ENCODE measurements at places on chromosomes 6 and 20. TPM values are rescaled to one million over a fixed set of nuclear protein-coding genes. Genes with fewer than 3 reads are reported as not detected.

Gene PRR18
- total RNA-seq = not detected

Gene GHRH
- total RNA-seq = not detected

Gene RGS19
- total RNA-seq = 38.1 TPM

Gene TMEM30A
- 56.2 TPM for total RNA-seq

DNA sequence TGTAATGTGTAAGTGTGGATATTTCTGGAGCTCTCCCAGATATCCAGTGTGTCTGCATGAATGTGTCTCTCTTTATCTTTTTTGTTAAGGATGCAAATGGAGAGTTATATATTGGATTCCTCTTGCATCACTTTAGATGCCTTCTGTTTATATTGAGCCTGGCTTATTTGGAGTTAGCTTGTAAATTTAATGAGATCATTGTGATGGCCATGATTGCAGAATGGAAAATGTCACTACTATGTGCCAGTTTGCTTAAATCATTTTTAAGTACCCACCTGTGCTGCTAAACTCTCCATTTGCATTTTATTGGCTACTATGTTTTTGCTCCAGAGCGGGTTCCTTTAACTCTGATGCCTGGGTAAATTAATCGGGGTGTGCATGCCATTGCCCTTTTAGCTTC is 334.8 kb downstream of the UTRN start:
- H3K27me3 ChIP-seq = no peaks in the 10 kb centered on the region
- no peak overlapping the region for H3K27ac ChIP-seq
- H3K4me3 ChIP-seq = no peak overlapping the region
- H3K36me3 ChIP-seq = no peaks in the 10 kb centered on the region

DNA sequence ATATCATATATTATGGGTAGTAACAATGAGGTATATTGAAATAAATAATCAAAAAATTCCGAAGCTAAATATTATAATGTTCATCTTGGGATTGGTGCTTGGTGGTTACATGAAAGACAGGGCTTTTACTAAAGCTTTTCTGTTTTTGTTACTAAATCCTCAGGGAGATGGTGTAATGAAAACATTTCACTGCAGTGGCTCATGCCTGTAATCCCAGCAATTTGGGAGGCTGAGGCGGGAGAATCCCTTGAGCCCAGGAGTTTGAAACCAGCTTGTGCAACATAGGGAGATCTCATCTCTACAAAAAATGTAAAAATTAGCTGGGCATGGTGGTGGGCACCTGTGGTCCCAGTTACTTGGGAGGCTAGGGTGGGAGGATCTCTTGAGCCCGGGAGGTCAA is 42.9 kb downstream of the AFG1L start:
- no peak overlapping the region for H3K27ac ChIP-seq
- no peaks in the 10 kb centered on the region for H3K36me3 ChIP-seq
- no peaks in the 10 kb centered on the region for H3K27me3 ChIP-seq

Gene CRISP2
- not detected for total RNA-seq

GRCh38 chr6:128993166-128993565 is 110.2 kb downstream of the LAMA2 start:
- H3K4me3 ChIP-seq = no peak overlapping the region
- H3K36me3 ChIP-seq = peaks cover 2% of the 10 kb centered on the region
- no peaks in the 10 kb centered on the region for H3K4me1 ChIP-seq
- DNase-seq = no peak
- peaks cover 6% of the 10 kb centered on the region for H3K27me3 ChIP-seq

DNA sequence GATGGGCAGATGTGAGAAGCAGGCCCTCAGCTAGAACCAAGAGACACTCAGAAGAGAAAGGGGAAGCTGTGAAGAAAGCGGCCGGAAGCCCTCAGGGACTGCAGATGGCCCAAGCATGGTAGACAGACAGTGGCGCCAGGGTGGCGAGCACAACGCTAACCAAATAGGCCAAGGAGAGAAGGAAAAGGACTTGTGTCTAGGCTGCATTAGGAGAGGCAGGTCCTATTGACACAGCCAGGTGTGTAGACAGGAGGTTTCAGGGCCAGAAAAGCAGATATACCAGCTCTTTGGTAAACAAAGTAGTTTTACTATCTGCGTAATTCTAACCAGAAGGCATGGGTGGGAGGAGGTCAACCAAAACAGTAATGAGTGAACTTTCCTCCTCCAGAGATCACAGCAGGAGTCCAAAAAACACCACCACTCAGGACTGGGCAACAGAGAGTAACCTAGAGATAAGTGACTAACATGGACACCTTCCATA is 15.8 kb upstream of the MAP7 start:
- H3K4me1 ChIP-seq = no peaks in the 10 kb centered on the region
- peaks cover 7% of the 10 kb centered on the region for H3K36me3 ChIP-seq
- no peak overlapping the region for H3K27ac ChIP-seq
- H3K4me3 ChIP-seq = no peak overlapping the region

DNA sequence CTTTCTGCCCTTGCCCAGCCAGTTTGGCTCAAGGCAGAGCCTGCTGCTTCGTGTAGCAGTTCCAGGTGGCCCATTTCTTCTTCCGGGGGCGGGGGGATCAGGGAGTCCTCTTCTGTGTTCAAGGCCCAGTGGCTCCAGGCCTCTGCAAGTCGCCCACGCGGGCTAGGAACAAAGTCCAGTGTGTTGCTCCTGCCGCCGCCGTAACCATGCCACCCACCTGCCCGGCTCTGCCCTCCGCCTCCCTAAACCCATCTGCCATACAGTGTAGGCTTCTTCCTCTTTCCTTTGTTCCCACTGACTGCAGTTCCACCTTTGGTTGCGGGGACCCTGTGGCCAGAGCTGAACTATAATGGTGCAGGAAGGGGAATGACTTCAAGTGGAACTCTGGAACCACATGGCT is 43.9 kb upstream of the SRF start:
- DNase-seq = no peak
- H3K36me3 ChIP-seq = no peaks in the 10 kb centered on the region
- H3K27ac ChIP-seq = no peak overlapping the region
- no peak overlapping the region for H3K4me3 ChIP-seq
- H3K4me1 ChIP-seq = no peaks in the 10 kb centered on the region
- H3K27me3 ChIP-seq = no peaks in the 10 kb centered on the region

Gene B3GAT2
- total RNA-seq = not detected

Gene CPXM1
- total RNA-seq = 4.0 TPM

DNA sequence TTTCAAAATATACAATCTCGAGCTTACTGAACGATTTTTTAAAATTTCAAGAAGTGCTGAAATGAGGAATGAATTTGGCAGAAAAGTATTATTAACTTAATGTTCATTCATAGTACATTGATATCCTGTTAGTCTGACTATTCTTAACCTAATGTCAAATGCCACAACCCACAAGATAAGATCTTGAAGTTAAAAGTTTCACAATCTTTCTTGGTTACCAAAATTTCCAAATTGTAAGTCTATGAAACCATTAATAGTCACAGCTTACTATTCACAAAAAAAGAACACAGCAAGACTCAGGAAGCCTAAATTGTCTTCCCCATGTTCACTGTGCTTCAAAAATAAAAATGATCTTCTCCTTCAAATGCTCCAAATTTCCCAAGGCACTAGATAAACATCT is 71.3 kb downstream of the HACE1 start:
- H3K27ac ChIP-seq = peak overlapping the region; percentile 51
- H3K36me3 ChIP-seq = no peaks in the 10 kb centered on the region
- H3K27me3 ChIP-seq = no peaks in the 10 kb centered on the region
- H3K4me3 ChIP-seq = peak overlapping the region; percentile 57
- no peak for DNase-seq

GRCh38 chr6:50610562-50610961 is 102.8 kb upstream of the TFAP2D start:
- H3K36me3 ChIP-seq = no peaks in the 10 kb centered on the region
- H3K27ac ChIP-seq = no peak overlapping the region
- DNase-seq = no peak
- H3K4me1 ChIP-seq = no peaks in the 10 kb centered on the region
- H3K27me3 ChIP-seq = no peaks in the 10 kb centered on the region

GRCh38 chr6:11153447-11153846 is 41.9 kb upstream of the ERVFRD-1 start:
- no peak overlapping the region for H3K27ac ChIP-seq
- peaks cover 12% of the 10 kb centered on the region for H3K4me1 ChIP-seq
- peaks cover 2% of the 10 kb centered on the region for H3K36me3 ChIP-seq
- peaks cover 4% of the 10 kb centered on the region for H3K27me3 ChIP-seq
- H3K4me3 ChIP-seq = peak overlapping the region; percentile 67

DNA sequence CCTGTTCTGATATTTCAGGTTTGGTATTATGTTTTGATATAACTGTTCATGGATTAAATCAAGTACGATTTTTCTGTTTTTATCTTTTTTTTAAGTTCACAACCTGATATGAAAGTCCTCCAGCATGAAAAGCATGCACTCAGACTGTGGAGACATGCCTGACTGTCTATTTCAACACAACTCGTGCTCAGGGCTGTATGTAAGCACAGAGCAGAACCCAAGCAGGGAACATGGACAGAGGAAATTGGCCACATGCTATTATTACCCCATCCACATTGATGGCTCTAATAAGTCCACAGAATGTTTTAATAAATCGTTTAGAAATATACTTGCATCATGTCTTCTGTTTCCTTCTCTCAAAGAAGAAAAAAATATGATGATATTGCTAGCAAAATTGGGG is 730.4 kb downstream of the C6orf118 start:
- no peak overlapping the region for H3K27ac ChIP-seq
- H3K36me3 ChIP-seq = no peaks in the 10 kb centered on the region
- H3K4me1 ChIP-seq = no peaks in the 10 kb centered on the region
- no peak overlapping the region for H3K4me3 ChIP-seq
- DNase-seq = no peak
- no peaks in the 10 kb centered on the region for H3K27me3 ChIP-seq

Gene FRS3
- 11.4 TPM for total RNA-seq

Gene TMEM74B
- 1.5 TPM for total RNA-seq

- H3K27me3 ChIP-seq = peaks cover 75% of the 10 kb centered on the region
- DNase-seq = peak; percentile 49
- H3K36me3 ChIP-seq = no peaks in the 10 kb centered on the region
Observed at GRCh38 chr6:17281100-17281496, at the start of gene RBM24. Gene RBM24, plus strand, starts transcription at chr6:17281361. Its CDS starts 221 bp downstream, at chr6:17281582.

Gene ZSWIM1
- total RNA-seq = 13.9 TPM

Data from activated T-cell treated with anti-CD3 and anti-CD28 coated beads, Interleukin-2, amount 50 U/mL, for 72 hours (primary cell).